ENCODE measurements at places on chromosomes 2 and 18.

DNA sequence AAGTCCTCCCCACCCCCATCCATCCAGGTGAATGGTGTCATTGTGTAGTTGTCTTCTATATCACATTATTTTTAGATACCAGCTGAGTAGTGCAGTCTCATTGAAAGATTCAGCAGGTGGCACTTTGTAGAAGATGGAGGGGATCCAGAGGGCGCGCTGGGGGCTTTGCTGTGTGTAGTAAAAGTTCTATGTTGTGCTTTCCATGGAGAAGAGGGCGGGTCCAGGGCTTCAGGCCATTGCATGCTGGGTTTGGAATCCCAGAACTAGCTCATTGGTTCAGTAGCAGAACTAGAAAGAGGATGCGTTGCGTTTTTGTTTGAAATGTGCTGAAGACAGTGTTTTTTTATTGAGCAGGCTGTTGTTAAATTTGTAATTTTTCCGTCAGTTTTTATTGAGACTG, 120.0 kb downstream of the MAP4K4 start:
- no peak for ATAC-seq

- ATAC-seq, result no peak
Observed at GRCh38 chr2:240615396-240615795, 9.9 kb upstream of the GPR35 start.

DNA sequence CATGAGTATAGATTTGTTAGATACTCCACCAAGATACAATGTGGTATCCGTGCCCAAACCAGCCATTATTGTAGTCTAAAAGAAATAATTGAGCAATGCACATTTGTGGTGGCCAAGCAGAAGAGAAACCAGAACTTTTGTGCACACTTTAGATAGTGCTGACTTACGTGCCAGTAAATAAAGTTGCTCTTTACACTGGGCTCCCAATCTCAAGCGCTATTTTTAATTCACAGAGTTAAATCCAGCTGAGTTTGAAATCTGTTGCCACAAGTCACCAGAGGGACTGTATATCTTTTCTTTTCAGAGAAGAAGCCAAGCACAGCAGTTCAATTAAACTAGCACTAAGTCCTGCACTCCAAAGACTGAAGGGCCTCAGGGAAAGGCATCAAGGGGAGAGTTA, 680.4 kb downstream of the TDRD15 start:
- no peak for ATAC-seq

DNA sequence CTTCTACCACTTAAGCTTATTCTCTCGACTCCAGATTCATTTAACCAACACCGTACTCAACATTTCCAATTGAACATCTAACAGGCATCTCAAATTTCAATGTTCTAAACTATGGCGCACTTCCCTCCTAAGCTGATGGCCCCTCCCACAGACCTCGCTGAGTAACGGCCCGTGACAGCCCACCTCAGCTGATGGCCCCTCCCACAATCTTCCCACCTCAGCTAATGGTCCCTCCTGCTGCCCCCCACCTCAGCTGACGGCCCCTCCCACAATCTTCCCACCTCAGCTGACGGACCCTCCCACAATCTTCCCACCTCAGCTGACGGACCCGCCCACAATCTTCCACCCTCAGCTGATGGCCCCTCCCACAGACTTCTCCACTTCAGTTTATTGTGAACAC, 57.1 kb upstream of the TSPYL6 start:
- ATAC-seq, result no peak

DNA sequence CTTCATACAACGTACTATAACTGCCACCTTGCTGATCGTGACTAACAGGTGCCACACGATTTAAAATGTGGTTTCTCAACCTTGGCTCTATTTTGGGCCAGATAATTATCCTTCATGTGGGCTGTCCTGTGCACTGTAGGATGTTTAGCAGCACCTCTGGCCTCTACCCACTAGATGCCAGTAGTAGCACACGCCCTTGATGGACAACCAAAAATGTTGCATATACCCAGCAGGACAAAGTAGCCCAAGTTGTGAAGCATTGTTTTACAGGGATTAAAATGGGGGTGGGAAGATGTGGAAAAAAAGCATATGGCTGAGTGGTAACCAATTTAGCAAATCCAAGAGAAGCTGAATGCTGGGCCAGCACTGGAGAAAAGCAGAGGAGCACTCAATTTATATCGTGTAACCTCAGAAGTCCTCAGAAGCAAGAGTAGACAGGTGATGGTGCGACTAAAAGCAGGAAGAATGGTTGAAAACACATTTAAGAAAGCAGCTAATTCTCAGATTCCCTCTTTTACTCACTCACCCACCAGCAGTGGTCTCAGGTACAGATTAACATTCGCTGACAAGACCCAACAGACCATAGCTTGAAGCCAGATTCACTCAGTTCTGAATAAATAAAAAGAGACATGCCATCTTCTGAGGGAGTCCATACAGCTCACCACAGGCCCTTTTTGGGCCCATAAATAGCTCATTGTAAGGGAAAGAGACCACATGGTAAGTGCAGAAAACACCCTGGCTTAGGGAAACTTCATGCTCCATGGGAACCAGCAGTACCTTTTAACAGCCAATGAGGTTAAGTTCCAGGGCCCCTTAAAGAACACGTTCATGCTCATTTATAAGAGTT, 50.6 kb downstream of the RAPH1 start:
- peak; percentile 89 for ATAC-seq

- peak; percentile 33 for ATAC-seq
Observed at GRCh38 chr2:197324801-197325200, 14.2 kb upstream of the ANKRD44 start.

Data from activated CD4-positive, CD25-positive, alpha-beta regulatory T cell treated with anti-CD3 and anti-CD28 coated beads, Interleukin-2, amount 50 U/mL, for 24 hours (primary cell).